ENCODE measurements at places on chromosomes 4 and X.

DNA sequence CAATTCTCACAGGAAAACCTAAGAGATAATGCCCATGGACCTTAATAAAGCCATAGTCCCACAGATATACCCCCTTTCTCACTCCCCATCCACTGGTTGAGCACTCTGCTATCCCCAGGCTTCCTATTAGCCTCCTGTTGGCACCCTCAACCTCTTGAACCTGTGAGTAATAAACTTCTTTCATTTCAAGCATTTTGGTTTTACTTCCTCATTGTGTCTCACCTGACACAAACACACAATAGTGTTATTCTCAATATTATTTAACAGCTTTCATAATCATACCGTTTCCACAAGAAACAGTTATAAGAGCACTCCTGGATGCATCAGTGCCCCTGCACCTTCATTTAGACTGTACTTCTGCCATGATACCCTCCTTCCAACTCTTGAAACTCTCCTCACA, 56.8 kb downstream of the TRPC5 start:
- DNase-seq, result no peak

GRCh38 chr4:108110450-108110849, 58.3 kb downstream of the LEF1 start:
- DNase-seq, result no peak

- no peak for DNase-seq
These were observed 619 bp upstream of the PDK3 start for GRCh38 chrX:24464498-24464835.

DNA sequence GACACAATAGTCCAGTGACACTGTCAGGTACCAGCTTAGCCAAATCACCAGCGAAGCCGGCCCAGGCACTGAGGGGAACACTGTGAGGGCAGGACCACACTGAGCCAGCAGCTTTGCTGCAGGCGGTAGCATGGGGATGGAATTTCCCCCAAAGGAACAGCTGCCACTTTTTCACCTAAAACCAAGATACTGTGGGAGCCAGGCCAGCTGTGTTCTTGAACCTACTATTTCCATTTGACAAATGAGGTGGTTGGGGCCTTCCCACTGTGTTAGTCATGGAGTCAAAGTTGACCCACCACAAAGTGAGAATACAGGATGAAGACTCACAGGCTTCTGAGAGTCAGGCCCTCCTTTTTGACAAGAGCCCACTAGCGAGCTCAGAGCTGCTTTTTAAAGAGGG, 70.7 kb upstream of the SH3RF1 start:
- no peak for DNase-seq

GRCh38 chr4:93828332-93828994, at the start of gene ATOH1:
TSS of gene ATOH1 (plus strand) at chr4:93828753. CDS start at chr4:93828927, 174 bp downstream.
- DNase-seq, result no peak

DNA sequence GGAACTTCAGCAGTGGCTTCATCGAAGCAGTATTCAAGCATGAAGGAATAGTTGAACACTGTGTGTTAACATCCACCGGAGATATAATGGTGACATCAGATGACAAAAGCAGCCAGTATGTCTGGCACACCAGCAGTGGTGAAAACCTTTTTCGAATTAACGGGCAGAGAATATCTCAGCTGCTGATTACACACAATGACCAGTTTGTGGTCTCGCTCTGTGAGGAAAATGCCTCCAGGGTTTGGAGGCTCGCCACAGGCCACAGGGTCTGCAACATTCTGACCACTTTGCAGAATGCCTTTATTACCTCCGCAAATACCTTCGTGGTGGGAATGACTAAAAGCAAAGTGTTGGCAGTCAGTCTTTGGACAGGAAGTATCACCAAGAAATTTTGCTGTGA, 201.5 kb downstream of the NWD2 start:
- no peak for DNase-seq

GRCh38 chr4:5958199-5958735, 60.0 kb downstream of the C4orf50 start:
- no peak for DNase-seq

GRCh38 chr4:165439981-165440380, 61.2 kb downstream of the CPE start:
- no peak for DNase-seq

- no peak for DNase-seq
These were observed 9.9 kb upstream of the SCOC start for GRCh38 chr4:140363558-140363957.

GRCh38 chr4:73409978-73410548, 6.0 kb downstream of the ALB start:
- DNase-seq, result no peak

DNA sequence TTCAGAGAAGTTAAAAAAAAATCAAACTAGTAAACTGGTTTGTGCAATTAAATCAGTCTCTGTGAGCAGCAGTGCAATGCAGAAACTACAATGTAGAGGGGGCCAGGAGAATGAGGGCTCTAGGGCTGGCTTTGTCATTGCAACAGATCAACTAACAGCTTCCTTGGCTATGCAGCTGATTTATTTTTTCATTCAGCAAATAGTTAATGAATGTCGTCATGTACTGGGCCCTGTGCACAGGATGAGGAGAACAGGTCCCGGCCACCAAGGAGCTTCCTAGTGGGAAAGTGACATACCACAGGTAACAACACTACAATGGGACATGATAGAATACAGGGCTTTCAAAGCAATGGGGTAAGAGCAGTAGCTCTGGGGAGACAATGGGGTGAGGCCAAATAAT, 190.1 kb downstream of the NSUN7 start:
- DNase-seq, result no peak

DNA sequence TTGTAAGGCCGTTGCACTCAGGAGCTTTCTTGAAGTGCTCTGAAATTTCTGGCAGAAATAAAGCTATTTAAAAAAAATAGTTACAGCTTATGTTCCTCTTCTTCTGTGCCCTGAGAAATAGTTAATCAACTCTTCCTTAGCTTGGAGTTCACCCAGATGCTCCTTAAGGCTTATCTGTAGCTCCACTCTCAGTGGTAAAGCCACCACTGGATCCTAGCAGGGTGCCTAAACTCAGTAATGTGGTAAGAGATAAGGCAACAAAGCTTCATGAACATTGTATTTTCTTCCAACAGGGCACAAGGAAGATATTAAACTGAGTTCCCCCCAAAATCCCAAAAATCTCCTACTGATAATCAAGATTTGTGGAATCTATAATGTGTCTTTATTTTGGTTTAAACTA, 299.5 kb downstream of the MAPK10 start:
- DNase-seq, result no peak

- no peak for DNase-seq
These were observed 25.9 kb upstream of the SMARCAD1 start for GRCh38 chr4:94181815-94182214.

DNA sequence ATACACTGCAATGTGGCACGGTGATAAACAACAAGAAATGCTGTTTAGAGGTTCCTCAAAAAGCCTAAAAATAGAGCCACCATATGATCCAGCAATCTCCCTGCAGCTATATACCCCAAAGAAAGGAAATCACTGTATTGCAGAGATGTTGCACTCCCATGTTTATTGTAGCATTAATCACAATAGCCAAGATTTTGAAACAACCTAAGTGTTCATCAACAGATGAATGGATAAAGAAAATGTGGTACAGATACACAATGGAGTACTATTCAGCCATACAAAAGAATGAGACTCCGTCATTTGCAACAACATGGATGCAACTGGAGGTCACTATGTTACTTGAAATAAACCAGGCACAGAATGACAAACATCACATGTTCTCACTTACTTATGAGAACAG, 365.8 kb upstream of the DIPK2B start:
- no peak for DNase-seq

DNA sequence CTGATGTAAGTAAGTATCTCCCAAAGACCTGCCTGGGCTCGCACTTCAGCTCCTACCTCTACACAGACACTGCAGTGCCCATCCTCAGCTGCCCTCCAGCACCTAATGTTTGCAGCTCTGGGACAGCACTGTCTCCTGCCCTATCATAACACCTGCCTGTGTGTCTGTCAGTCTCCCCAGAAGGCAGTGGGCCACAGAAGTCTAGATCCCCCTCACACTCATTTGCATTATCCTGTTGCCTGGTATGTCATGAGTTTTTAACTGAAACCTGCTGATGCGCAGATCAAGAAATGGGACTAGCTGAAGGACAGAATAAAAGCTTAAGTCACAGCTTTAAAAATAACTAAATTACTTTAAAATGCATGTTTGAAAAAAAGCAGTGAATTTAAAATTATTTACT, 43.0 kb downstream of the LRP2BP start:
- DNase-seq, result peak; percentile 32

- DNase-seq, result no peak
These were observed 28.9 kb downstream of the FBXO8 start for GRCh38 chr4:174254613-174255012.

- no peak for DNase-seq
These were observed 101.1 kb downstream of the AREG start for GRCh38 chr4:74546057-74546456.

GRCh38 chr4:116092961-116093360, 979.5 kb upstream of the NDST4 start:
- DNase-seq, result no peak

DNA sequence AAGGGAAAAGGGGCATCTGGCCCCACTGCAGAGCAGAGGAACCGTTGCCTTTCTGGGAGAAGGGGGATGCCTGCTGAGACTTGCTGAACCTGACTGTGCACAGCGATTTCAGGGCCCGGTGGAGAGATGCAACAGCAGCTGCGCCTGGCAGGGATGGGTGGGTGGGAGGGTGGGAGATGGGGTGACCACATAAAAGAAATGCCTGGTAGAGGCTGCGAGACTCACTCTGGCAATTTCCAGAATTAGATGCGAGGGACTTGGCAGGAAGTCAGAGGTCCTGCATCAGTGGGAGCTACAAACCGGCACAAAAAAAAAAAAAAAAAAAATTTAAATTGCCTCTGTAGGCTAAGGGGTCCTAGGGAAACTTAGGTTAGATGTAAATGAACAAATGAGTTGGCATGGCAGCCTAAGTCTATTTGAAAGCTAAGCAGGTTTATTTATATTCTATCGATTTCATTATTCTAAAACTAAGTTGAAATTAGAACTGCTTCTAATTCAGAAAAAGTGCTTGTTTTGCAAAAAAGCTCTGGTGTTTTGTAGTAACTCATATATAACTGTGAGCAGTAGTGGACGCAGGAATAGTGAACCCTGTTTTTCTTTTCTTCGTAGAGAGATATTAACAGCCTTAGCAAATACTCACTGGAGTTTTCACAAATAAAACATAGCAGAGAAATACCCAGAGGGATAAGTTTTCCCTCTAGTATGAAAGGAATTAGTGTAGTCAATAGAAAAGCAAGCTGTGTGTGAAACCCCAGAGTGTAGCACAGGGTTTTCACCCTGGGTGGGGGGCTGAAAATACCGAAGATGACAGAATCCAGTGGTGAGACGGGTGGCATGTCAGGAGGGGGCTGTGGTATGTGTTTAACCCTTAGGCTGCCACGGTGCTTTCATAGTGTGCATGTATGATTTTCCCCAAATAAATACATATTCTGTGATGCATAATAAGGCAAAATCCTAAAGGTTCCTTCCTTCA, 130.1 kb downstream of the EGF start:
- no peak for DNase-seq

DNA sequence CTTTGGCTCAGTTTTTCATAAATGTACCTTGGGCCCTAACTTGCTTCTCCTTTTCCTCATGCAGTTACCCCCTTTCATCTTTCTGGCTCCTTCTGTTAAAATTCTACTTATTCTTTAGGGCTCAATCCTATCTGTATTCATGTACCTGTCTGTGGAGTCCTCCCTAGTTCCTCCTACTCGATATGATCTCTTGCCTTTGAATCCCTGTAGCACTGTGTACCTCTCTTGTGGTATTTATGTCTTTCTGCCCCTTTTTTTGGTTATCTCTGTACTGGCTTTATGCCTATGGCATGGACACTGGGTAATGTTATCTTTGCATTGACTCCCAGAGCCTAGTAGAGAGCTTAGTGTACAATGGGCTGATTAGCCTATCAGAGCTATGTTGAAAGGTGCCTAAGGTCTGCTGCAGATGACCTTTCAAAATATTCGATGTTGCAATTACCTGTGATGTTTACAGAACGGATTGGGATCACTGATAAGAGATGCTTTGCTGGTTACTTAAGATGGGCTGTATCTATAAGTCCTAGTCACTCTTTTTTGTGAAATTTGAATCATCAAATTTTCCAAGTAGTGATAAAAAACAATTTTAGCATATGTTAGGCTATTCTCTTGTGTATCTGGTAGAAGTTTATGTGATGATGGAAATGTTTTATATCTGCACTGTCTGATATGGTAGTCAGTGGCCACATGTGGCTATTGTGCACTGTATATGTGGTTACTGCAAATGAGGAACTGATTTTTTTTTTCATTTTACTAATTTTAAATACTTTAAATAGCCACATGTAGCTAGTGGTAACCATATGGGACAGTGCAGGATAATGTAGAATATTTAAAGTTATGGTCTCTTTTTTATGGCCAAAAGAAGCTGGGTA, 33.5 kb downstream of the TMEM164 start:
- DNase-seq, result peak; percentile 11

DNA sequence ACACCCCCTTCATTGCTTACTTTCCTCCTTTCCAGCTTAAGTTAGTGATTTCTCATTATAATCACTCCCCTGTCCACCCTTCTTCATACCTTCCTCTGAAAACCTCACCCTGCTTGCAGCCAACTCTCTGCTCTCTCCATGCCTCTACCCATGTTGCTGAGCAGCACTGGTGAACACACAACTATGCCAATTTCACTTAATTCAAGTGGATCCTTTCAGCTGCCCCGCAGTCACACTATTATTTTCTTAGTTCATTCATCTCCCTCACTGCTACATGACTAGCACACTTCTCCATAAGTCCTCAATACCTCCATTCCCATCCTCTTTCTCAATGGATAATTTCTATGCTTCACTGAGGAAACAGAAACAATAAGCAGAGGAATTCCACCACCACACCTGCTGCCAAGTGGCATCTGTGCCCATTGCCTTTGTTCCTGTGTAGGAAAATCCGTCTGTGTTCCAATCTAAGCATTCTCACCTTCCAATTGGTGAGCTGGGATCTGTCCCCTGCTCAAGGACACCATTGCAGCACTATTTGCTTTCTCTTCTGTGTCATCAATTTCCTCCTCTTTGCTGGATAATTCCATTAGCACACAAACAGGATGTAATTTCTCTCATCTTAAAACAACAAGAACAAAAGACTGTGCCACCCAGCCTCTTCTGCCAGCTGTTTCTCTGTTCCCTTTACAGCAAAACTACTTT, 25.2 kb upstream of the PRSS48 start:
- DNase-seq, result no peak

DNA sequence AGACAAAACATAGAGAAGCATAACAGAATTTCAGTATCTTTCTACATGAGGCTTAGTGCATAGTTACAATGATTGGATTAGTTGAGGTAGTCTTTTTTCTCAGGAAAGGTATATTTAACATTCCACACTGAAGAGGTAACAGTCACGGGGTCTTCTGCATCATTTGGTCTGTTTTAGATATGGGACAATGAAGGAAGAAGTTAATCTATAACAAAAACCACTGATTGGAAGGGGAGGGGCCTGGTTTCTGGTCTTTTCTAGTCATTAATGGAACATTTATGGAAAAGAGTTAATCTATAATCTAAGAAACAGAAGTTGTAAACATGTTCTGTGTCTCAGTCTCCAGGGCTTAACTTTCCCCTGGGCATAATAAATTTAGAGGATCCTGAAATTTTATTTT, 37.3 kb upstream of the HPSE start:
- DNase-seq, result no peak

Measured in AML-193 (cell line).